ENCODE measurements at places on chromosomes 6 and 20. TPM values are rescaled to one million over a fixed set of nuclear protein-coding genes. Genes with fewer than 3 reads are reported as not detected.

Gene SIRPB2
- 1.1 TPM for total RNA-seq

Gene SAMD5
- 0.19 TPM for total RNA-seq

Gene IRF4
- 0.27 TPM for total RNA-seq

Gene B3GAT2
- total RNA-seq, result not detected

Gene EYA2
- total RNA-seq, result 4.0 TPM

Gene CCDC28A
- total RNA-seq, result 6.7 TPM

Gene FOXC1
- 2.7 TPM for total RNA-seq

Gene ZNF165
- 0.48 TPM for total RNA-seq

Gene ZC2HC1B
- not detected for total RNA-seq

Gene EPB41L1
- total RNA-seq, result 9.3 TPM

Gene SALL4
- not detected for total RNA-seq

Gene VNN1
- total RNA-seq, result 0.62 TPM

Gene BANF2
- not detected for total RNA-seq

Gene IRAK1BP1
- 1.8 TPM for total RNA-seq

Gene GPR63
- total RNA-seq, result 0.08 TPM

Gene GNL1
- total RNA-seq, result 26.3 TPM

Gene PACSIN1
- not detected for total RNA-seq

Gene SYCP2
- 0.88 TPM for total RNA-seq

Gene GJA10
- total RNA-seq, result not detected

Gene SAMD3
- total RNA-seq, result 0.44 TPM

Gene OR2B6
- not detected for total RNA-seq

Gene MOCS1
- total RNA-seq, result 44.2 TPM

Gene NMBR
- not detected for total RNA-seq

Gene MICB
- total RNA-seq, result 0.65 TPM

Gene TREML1
- total RNA-seq, result not detected

Gene PAQR8
- 1.3 TPM for total RNA-seq

Gene LTB
- 0.69 TPM for total RNA-seq

Gene EDEM2
- 5.0 TPM for total RNA-seq

Gene PPP1R16B
- total RNA-seq, result 5.2 TPM

Gene MACROD2
- 2.5 TPM for total RNA-seq

Gene SLC26A8
- total RNA-seq, result 0.15 TPM

Gene PLCB4
- total RNA-seq, result 6.7 TPM

Gene FAM83B
- total RNA-seq, result 1.7 TPM

Gene SERPINB6
- total RNA-seq, result 92.3 TPM

Gene KIAA1755
- total RNA-seq, result 2.4 TPM

Gene HCRTR2
- not detected for total RNA-seq

Gene UBE2J1
- total RNA-seq, result 16.3 TPM

Gene MYL9
- total RNA-seq, result 86.6 TPM

Gene ADGB
- not detected for total RNA-seq

Gene KCNK16
- total RNA-seq, result not detected

Gene NKX2-4
- not detected for total RNA-seq

Gene HTR1E
- not detected for total RNA-seq
